Activated CD8-positive, alpha-beta memory T cell treated with anti-CD3 and anti-CD28 coated beads, Interleukin-2, amount 10 ng/mL, durations not matched to agents 7 days and 5 days (primary cell): ENCODE measurements at places on chromosomes 6 and 20. TPM values are rescaled to one million over a fixed set of nuclear protein-coding genes. Genes with fewer than 3 reads are reported as not detected.
A peak's percentile ranks its signal among the peaks of the same experiment; 100 is the strongest.

The C6orf15 gene
- not detected for total RNA-seq

The XKR7 gene
- not detected for total RNA-seq

The CGA gene
- total RNA-seq: not detected

The KIAA1755 gene
- not detected for total RNA-seq

The MPC1 gene
- 37.4 TPM for total RNA-seq

The TINAG gene
- total RNA-seq: not detected

The PSORS1C2 gene
- total RNA-seq: not detected

- no peak for DNase-seq
- H3K36me3 ChIP-seq: peaks cover 6% of the 10 kb centered on the region
- H3K4me3 ChIP-seq: no peak overlapping the region
- peak overlapping the region; percentile 77 for H3K27ac ChIP-seq
Observed at GRCh38 chr6:37489697-37490336, 9.9 kb downstream of the CCDC167 start.

GRCh38 chr6:83459663-83460062 lies 28.8 kb upstream of the ME1 start:
- H3K4me1 ChIP-seq: no peaks in the 10 kb centered on the region
- no peak overlapping the region for H3K27ac ChIP-seq
- H3K27me3 ChIP-seq: no peaks in the 10 kb centered on the region
- H3K36me3 ChIP-seq: no peaks in the 10 kb centered on the region

DNA sequence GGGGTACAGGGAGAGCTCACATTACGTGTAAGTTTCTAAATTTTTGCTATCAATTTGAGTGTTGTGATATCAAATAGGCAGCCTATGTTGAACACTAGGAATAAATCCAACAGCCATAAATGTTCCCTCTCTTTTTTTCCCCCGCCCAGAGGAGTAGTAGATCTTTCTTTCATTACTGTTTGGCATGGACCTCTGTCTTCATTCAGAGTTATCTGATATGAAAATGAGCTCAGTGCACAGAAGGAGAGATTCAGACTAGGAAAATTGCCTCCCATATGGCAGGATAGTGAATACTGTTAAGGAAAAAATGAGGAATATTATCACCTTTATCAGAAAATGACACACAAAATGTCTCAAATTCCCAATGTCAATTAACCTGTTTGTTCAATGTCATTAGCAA lies 110.0 kb upstream of the EYS start:
- H3K4me1 ChIP-seq: no peaks in the 10 kb centered on the region
- no peak overlapping the region for H3K27ac ChIP-seq
- H3K4me3 ChIP-seq: no peak overlapping the region
- no peak for DNase-seq
- no peaks in the 10 kb centered on the region for H3K36me3 ChIP-seq

DNA sequence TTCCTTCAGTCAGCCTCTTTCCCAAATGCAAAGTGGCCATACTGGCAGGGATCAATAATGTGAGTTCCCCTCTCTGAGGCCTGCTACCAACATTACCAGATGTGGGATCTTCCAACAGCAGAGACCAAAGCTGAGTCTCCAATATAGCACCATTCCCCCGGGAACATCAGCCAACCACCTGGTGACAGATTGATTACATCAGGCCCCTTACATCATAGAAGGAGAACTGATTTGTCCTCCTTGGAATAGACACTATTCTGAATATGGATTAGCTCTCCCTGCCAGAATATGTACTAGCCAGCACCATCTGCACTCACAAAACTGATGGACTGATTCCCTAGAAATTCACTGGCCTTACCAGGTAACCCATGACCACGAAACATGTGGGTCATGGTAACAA lies 61.9 kb upstream of the CARMIL1 start:
- H3K27ac ChIP-seq: no peak overlapping the region
- H3K4me1 ChIP-seq: no peaks in the 10 kb centered on the region
- H3K27me3 ChIP-seq: peaks cover 4% of the 10 kb centered on the region
- no peak for DNase-seq

DNA sequence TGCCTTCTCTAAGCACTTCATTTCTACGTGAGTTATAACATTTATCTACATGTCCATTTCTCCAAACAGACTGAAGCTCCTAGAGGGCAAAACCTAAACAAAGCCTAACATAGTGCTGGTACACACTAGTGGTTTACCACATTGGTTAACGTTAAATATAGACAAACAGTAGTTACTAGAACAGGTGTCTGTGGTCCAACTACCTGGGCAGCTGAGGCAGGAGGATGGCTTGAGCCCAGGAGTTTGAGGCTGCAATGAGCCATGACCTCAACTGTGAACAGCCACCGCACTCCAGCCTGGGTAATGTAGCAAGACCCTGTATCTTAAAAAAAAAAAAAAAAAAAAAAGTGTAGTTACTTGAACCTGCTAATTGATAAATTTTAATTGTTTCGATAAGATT lies 26.5 kb downstream of the PTPRK start:
- H3K4me1 ChIP-seq: peaks cover 4% of the 10 kb centered on the region
- DNase-seq: no peak
- peaks cover 24% of the 10 kb centered on the region for H3K27me3 ChIP-seq
- no peaks in the 10 kb centered on the region for H3K36me3 ChIP-seq

DNA sequence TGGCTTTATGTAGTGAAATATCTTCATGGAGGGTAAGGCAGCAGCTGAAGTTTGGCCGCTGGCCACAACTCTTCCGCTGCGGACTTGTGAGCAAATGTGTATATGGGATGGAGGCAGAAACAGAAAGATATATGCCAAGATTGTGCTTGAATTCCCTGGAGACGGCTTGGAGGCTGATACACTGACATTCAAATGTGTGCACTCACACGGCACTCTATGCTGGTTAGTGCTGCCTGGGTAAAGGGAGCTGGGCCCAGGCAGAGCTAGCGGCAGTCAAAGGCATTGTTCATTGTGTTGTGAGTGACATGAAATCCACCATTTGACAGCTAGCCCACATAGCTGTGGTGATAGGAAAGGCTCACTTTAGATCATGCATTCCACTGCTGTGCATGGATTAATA lies 202.7 kb downstream of the CLIC5 start:
- H3K4me1 ChIP-seq: peaks cover 9% of the 10 kb centered on the region
- H3K27ac ChIP-seq: no peak overlapping the region
- H3K4me3 ChIP-seq: no peak overlapping the region
- peaks cover 4% of the 10 kb centered on the region for H3K27me3 ChIP-seq
- peaks cover 9% of the 10 kb centered on the region for H3K36me3 ChIP-seq

DNA sequence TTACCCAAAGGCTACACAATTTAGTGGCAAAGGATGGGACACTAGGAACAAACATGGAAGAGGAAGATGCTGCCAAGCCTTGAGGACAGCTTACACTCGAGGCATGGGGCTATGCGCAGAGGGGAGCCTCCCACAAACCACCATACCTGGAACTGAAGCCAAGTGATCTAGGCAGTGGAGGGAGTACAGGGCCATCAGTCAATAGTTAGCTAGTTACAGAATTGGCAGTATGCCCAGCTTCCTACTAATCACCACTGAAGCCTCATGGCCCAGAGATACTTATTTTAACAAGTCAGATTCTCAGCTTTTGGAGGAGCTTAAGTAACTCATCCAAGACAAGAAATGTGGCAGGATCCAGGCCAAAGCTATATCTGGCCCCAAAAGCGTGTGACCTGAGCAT lies 226.6 kb upstream of the MOCS1 start:
- H3K27me3 ChIP-seq: no peaks in the 10 kb centered on the region
- no peak for DNase-seq
- no peak overlapping the region for H3K4me3 ChIP-seq
- no peak overlapping the region for H3K27ac ChIP-seq

DNA sequence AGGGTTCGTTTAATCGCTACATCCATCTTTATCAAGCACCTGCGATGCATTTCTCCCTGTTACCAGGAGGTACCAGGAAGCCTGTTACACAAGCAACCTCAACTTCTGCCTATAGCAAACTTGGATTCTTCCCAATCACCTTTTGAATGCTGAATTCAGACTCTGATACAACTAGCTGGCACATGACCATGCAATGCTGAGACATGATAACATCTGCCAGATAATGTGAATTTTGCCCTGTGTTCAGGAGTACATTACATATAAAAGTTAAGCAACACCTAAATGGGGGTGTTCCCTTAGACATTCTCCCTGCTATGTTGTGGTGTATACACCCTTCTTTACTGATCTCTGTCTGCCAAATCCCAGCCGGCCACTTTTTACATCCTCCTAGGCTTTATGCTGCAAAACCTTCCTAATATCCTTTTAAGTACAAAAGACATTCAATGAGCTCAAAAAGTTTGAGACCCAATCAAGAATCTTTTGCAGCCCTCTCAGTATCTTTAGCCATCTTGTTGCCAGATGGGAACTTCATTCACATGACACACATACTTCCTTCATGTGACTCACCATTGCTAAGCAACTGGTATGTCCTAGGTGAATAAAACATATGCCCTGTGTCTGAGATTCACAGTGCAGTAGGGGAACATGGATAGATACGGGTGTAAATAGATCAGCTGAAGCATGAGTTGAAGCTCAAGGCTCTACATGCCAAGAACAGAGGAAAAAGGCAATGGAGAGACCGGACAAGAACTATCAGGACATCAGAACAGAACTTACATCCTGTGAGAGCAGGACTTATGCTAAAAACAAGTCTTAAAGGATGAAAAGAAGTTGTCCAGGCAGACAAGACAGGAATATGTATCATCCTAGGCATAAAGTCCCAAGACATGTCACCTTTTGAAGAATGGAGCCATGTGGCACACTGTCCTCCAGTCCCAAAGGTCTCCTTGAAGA lies 84.3 kb downstream of the ZHX3 start:
- peaks cover 27% of the 10 kb centered on the region for H3K4me1 ChIP-seq
- H3K27me3 ChIP-seq: no peaks in the 10 kb centered on the region
- H3K27ac ChIP-seq: no peak overlapping the region
- no peak overlapping the region for H3K4me3 ChIP-seq
- DNase-seq: no peak

GRCh38 chr6:130547723-130548122 lies 181.9 kb downstream of the TMEM200A start:
- H3K27me3 ChIP-seq: no peaks in the 10 kb centered on the region
- peaks cover 1% of the 10 kb centered on the region for H3K36me3 ChIP-seq
- no peak overlapping the region for H3K27ac ChIP-seq
- H3K4me3 ChIP-seq: no peak overlapping the region

GRCh38 chr6:26295691-26296555 lies 69.1 kb upstream of the BTN3A2 start:
- no peak for DNase-seq
- H3K27ac ChIP-seq: peak overlapping the region; percentile 70
- peaks cover 16% of the 10 kb centered on the region for H3K4me1 ChIP-seq
- H3K27me3 ChIP-seq: no peaks in the 10 kb centered on the region
- H3K36me3 ChIP-seq: peaks cover 2% of the 10 kb centered on the region

- peaks cover 1% of the 10 kb centered on the region for H3K4me1 ChIP-seq
- no peak overlapping the region for H3K27ac ChIP-seq
- peaks cover 12% of the 10 kb centered on the region for H3K27me3 ChIP-seq
- no peak overlapping the region for H3K4me3 ChIP-seq
- no peak for DNase-seq
Observed at GRCh38 chr6:116557893-116558292, 4.3 kb downstream of the CALHM4 start.

GRCh38 chr20:36066777-36067176 lies 87.8 kb upstream of the EPB41L1 start:
- no peak overlapping the region for H3K4me3 ChIP-seq
- no peak for DNase-seq
- peaks cover 2% of the 10 kb centered on the region for H3K36me3 ChIP-seq
- peaks cover 24% of the 10 kb centered on the region for H3K27me3 ChIP-seq
- H3K4me1 ChIP-seq: peaks cover 4% of the 10 kb centered on the region
- H3K27ac ChIP-seq: no peak overlapping the region

- no peak for DNase-seq
- H3K27ac ChIP-seq: no peak overlapping the region
- peaks cover 44% of the 10 kb centered on the region for H3K27me3 ChIP-seq
- H3K4me3 ChIP-seq: no peak overlapping the region
- no peaks in the 10 kb centered on the region for H3K4me1 ChIP-seq
Observed at GRCh38 chr20:58788896-58789544, 61.7 kb downstream of the GNAS-AS1 start.

DNA sequence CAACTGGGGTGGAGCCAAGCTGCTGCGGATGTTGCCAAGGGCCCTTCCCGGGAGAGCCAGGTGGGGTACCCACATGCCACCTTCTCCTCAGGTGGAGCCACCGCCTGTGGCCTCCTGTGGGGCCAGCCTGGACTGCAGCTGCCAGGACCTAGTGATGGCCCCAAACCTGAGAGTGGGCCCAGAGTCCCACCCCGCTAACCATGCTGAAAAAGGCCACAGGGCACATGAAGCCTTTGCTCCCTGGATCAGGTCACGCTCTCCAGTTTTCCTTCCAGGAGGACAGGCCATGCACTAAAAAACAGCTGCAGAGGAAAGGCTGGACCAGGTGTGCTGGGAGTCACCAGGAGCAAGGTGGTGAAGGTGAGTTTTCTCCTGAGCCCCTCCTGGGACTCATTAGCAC lies 73.9 kb upstream of the SLC22A16 start:
- H3K27ac ChIP-seq: no peak overlapping the region
- H3K4me1 ChIP-seq: peaks cover 9% of the 10 kb centered on the region
- no peak for DNase-seq
- H3K4me3 ChIP-seq: no peak overlapping the region

DNA sequence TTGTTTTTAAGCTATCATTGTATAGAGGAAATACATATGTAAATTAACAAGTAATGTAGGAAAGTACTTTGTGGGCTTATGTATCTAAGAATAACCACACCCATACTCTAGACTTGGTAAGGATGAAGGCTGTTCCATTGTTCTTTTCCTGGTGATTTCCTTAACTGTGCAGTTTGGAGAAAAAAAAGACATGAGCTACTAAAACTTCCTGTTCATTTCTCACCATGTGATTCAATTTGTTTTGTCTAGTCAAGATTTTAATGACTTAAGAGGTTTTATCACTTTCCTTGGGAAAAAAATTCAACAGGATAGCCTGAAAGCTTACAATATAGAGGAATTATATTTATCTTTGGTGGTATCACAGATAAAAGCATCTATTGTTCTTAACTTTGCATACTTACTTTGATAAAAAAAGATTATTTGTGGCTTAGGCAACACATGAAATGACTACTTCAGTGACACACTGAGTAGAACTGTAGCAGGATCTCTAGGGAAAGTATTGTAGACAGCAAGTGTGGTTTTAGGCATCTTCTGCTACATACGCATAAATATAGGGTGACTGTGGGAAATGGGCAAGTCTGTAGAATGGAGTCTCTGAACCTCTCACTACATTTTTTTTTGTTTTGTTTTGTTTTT lies 80.3 kb downstream of the GJA1 start:
- no peak for DNase-seq
- H3K36me3 ChIP-seq: no peaks in the 10 kb centered on the region
